ENCODE measurements at places on chromosomes 6 and 20. TPM values are rescaled to one million over a fixed set of nuclear protein-coding genes. Genes with fewer than 3 reads are reported as not detected.

GRCh38 chr6:25488156-25488555 lies 163.9 kb upstream of the SCGN start:
- no peak for DNase-seq

DNA sequence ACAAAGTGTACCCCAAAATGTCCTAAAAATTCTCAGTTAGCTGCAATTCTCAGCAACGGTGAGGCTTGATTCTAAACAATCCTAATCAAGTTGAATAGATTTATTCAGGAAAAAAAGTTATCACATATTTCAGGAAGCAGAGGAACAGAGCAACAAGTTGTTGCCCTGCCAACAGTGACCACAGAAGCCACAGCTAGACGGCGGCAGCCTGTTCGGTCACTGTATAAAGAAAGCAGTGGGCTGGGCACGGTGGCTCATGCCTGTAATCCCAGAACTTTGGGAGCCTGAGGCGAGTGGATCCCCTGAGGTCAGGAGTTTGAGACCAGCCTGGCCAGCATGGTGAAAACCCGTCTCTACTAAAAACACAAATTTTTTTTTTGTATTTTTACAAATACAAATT lies 171.2 kb upstream of the BMP5 start:
- no peak for DNase-seq

- peak; percentile 41 for DNase-seq
Measured at GRCh38 chr6:37741757-37742400, 44.2 kb upstream of the MDGA1 start.

GRCh38 chr20:36850759-36851158 lies 25.2 kb upstream of the TLDC2 start:
- DNase-seq: no peak

The ADTRP gene
- 5.2 TPM for total RNA-seq

DNA sequence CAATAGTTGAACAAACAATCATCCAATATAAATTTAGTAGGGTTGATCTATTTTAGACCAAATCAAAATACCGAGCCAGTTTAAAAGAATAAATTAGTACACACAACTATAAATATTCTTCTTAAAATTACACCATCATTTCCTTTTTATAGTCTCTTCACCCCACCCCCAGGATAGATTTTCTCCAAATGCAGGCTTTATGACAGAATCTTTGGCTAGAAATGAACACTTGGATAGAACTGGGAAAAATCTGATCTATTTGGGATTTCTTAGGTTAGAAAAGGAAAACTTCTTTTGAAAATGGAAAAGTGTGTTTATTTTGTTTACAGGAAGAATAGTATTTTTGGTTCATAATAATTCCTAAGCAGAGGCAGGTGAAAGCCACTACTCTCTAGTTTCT lies 74.6 kb downstream of the HMGN3 start:
- no peak for DNase-seq

The NEDD9 gene
- 36.2 TPM for total RNA-seq

All from Caco-2 (cell line).